ENCODE measurements at places on chromosomes 12 and 14.
A peak's percentile ranks its signal among the peaks of the same experiment; 100 is the strongest.

GRCh38 chr12:41250748-41251147 is 62.6 kb downstream of the PDZRN4 start:
- no peak for DNase-seq

DNA sequence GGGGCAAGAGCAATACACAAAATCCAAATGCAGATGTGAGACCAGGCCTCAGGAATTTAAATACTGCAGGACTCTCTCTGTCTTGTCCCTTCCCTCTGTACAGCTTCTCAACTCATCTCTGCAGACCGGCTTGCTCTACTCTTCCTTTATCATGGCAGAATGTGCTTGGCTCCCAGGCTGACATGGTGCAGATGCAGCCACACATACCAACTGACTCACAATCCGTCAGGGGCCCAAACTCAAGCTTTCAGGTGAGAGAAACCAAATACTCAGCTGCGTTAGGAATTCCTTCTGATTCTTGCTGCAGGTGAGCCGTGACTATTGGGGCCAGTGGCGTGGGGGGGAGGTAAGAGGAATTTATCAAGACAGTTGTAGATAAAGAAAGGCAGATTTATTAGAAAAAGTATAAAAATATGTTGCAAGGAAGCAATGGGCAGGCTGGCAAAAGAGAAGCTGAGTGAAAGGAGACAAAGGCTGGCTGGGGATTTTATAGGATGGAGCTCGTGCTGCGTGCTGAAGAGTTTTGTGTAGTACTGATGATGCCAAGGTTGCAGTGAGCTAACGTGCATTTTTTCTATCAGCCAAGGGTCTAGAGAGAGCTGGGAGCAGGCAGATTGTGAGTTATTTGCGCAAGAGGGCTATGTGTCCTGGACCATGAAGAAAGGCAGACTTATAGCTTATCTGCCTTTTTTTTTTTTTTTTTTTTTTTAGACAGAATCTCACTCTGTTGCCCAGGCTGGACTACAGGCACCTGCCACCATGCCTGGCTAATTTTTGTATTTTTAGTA is 5.0 kb upstream of the LGALS3 start:
- no peak for DNase-seq

DNA sequence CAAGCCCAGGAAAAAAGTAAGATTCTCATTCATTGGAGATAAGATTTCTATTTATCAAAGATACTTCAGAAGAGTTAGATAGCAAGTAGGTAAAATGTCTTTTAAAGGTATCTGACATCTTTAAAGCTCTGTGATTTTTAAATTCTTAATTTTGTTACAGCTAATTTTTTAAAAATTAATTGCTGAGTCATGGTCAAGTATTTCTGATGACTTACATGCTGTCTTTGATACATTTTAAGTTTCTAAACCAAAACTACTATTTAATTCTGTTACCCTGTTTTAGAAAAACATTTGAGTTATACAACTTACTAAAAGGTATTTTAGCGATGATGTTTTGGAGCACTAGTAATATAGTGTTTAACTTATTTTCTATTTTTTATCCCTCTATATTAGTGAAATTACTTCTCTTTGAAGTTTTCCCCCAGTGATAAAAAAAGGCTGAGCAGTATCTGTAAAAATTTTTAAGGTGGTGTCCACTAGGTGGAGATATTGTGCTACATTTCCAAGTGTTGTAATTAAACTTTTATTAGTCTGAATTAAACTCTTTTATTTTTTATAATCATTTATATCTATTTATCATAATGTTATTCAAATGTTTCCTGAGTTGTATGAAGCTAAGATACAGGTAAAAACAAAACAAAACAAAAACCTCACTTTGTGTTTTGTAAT is 11.5 kb downstream of the ALG10 start:
- DNase-seq, result no peak

DNA sequence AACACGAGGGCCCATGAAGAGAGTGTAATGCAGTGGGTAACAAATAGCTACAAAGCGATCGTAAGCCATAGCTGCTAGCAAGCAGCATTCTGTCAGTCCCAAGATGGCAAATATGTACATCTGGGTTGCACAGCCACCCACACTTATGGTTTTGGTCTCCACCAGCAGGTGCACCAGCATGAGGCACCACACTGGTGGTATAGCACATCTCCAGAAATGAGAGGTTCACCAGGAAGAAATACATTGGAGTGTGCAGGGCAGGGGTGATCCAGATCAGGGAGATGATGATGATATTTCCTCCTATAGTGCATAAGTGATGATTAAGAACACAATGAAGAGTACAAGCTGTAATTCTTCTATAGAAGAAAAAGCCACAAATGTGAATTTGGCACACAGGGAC is 26.4 kb upstream of the OR10A7 start:
- no peak for DNase-seq

GRCh38 chr12:51838036-51838435 is 10.5 kb downstream of the FIGNL2 start:
- DNase-seq, result no peak

GRCh38 chr12:114404926-114405518 is 922 bp downstream of the TBX5 start:
- DNase-seq, result no peak

- DNase-seq, result peak; percentile 38
Observed at GRCh38 chr12:1117970-1118563, 127.0 kb downstream of the ERC1 start.

- peak; percentile 34 for DNase-seq
Observed at GRCh38 chr12:62632411-62632918, 165.8 kb downstream of the MON2 start.

GRCh38 chr14:31884776-31885379 is 192.2 kb upstream of the ARHGAP5 start:
- DNase-seq, result no peak

DNA sequence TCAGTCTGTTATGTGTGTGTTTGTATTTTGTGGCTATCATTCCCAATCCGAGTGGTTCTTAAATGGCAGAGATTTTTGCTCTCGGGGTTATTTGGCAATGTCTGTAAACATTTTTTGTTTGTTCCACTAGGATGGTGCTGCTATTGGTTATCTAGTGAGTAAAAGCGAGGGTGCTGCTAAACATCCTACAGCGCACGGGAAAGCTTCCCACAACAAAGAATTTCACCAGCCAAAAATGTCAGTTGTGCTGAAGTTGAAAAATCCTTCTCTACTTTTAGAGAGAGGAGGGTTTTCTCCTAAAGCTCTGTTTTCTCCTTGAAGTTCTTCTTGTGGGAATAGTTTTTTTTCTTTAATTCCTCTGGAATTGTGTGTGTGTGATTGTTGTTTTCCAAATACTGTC is 2.4 kb downstream of the EXD2 start:
- DNase-seq, result no peak

GRCh38 chr12:48796976-48797375 is 8.1 kb upstream of the ADCY6 start:
- no peak for DNase-seq

GRCh38 chr12:88737838-88738472 is 157.7 kb upstream of the KITLG start:
- DNase-seq, result no peak

- DNase-seq, result no peak
Observed at GRCh38 chr12:43653289-43653915, 101.4 kb upstream of the ADAMTS20 start.

DNA sequence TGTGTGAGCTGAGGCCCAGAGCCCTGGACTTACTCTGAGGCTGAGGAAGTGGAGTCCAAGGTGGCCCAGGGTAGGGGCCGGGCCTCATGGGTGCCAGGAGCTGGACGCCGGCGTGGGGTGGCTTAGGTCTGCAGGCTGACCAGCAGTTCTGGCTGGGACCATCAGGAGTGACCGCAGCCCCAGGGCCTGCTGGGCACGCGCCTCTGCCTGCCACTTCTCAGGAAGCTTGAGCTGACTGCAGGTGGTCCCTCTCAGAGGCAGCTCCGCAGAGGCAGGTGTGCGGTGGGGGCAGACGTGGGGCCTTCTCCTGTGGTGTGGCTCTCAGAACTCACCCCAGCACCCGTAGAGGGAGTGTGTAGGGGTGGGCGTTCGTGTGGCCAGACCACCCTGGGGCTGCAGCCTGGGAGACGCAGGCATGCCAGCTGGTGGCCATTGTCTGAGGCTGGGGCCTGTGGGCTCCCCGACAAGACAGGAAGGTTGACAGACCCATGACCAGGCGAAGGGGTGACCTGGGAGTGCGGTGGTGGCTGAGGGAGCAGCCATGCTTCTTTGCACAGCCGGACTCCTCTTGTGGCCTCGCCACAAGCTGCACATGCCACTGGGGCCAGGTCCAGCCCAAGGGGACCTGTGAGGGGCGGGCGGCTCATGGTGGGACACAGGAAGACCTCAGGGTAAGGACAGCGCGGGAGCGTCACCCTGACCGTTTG is 40.0 kb upstream of the TEX22 start:
- DNase-seq, result no peak

GRCh38 chr14:104792945-104793702 is 2.4 kb downstream of the AKT1 start:
- no peak for DNase-seq

DNA sequence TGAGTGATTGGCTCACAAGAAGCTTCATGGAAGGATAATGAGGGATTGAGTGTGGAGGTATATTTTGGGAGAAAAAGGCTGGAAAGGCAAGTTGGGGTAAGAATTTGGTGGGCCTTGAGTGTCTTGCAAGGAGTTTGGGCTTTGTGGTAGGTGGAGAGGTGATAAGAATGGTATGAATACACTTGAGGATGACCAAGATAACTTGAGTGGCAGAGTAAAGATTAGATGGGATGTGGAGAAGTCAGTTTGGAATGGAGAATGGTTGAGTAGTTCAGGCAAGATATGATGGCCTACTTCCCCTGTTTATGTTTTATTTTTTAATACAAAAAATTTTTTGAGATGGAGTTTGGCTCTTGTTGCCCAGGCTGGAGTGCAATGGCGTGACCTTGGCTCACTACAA is 9.1 kb downstream of the ADCK1 start:
- no peak for DNase-seq

- peak; percentile 61 for DNase-seq
Observed at GRCh38 chr14:64628940-64629408, 75.2 kb upstream of the PLEKHG3 start.

DNA sequence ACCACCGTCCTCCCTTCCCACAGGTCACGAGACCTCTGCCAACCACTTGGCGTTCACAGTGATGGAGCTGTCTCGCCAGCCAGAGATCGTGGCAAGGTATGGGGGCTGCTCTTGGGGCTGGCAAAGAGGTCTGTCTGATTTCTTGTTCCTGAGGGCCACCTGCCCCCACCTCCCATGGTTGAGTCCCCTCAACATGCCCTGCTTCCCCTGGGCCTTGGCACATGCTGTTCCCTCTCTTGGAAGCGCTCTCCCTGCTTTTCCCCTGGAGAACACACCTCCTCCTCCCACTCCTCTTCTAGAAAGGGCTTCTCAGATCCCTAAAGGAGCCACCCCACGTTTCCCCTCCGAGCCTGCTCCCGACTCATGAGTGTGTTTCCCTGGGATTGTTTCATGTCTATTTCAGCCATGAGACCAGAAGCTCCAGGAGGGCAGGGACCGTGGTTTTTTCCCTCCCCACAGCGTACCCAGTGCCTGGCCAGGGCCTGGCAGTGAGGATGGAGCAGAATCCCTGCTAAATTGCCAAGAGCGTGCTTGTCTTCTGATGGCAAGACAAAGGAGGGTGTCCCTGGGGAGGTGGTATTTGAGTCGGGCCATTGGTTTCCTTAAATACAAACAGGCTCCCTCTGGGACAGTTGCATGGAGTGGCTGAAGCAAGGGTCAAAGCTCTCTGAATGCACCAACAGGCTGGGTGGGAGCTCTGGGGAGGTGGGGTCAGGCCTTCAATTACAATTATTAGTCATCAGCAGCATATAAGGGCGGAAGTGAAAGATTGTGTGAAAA is 34.1 kb downstream of the CYP46A1 start:
- DNase-seq, result no peak

GRCh38 chr14:86091811-86092210 is 561.9 kb downstream of the FLRT2 start:
- DNase-seq, result no peak

Data from putamen (tissue), 1 donor.